Cerebellum (tissue), 4 donors: ENCODE measurements at places on chromosomes 2 and 18.

GRCh38 chr18:62566199-62566598, 43.4 kb downstream of the ZCCHC2 start:
- no peak for DNase-seq

GRCh38 chr18:31554776-31555175, 36.9 kb upstream of the TTR start:
- no peak for DNase-seq

GRCh38 chr2:26522751-26523171, 44.8 kb upstream of the OTOF start:
- DNase-seq: no peak

DNA sequence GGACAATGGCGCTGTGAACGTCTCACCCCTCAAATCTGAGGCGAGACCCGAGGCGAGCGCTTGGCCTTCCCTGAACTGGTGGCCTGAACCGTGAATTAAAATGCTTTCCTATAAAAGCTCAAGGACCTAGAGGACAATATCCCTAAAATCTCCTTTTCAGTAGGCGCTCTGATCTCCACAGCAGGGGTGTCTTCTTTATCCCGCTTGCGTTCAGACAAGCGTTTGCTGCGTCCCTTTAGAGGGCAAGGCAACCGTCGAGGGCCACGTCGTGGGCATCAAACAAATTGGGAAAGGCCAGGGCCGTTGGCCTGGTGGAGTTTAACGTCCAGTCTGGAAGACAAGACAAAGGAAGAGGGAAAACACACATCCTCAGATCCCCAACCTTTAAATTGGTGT, 1.3 kb upstream of the RAX start:
- no peak for DNase-seq

DNA sequence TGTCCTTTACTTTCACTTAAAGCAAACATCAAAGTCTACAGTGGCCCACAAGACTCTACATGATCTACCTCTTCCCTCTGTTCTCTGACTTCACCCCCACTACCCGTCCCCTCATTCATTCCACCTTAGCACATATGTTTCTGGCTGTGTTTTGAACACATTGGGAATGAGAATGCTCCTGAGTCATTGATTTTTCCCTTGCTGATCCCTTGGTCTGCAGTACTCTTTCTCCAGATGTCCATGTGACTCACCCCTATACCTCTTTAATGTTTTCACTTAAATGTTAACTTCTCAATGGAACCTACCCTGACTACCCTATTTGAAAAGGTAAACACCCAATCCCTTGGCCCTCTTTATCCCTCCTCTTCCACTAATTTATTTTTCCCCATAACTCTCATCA, 30.7 kb upstream of the FRZB start:
- DNase-seq: no peak

- no peak for DNase-seq
Measured at GRCh38 chr2:132517386-132517785, 100.8 kb downstream of the GPR39 start.

GRCh38 chr2:129923265-129924091, 56.0 kb upstream of the RAB6C start:
- peak; percentile 33 for DNase-seq

DNA sequence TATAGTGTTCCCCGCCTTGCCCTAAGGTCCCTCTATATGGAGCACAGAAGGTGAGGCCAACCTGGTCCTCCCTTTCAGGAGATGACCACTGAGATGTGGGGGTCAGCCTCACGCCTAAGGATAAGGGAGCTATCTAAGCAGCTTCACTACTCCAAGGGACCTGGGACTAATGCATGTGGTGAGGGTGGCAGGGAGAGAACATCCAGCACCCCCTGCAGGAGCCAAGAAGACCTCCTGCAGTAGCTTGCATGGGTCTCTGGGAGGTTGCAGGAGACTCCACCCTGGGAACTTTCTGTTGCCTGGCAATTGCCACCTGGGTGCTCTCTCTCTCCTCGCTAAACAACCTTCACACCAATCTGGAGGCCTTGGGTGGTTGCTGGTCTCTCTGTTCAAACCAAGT, 93.0 kb upstream of the KLHL29 start:
- DNase-seq: no peak

DNA sequence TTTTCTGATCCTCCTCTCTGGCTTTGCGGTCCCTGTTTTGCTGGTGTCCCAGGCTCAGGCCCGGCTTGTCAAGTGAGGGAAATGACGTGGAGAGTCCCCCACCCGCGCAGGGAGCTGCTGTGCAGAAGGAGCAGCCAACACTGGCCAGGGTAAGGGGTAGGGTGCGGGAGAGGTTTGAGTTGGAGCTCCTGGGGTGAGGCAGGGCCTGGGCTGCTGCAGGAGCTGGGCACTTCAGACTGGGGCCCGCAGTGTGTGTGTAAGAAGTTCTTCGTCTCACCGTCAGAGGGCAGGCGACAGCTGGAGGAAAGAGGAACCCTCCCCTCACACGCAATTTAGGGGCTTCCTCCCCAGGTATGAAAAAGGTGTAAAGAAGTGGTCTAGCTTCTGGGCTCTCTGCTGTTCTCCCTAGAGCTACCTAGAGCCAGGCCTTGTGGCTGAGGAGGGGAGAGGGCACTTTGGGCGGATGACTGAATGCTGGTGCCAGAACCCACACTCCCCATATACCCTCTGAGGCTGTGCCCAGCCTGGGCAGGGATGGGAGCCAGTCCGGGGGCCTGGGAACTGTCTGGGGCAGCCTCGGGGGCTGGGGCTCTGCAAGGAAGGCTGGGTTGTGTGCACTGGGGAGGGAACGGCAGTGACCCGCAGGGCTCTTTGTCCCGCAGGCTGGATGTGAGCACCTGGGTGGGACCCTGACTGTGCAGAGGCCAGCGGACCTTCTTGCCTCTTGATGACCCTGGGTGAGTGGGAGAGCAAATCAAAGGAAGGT, 11.8 kb downstream of the CELF4 start:
- no peak for DNase-seq

DNA sequence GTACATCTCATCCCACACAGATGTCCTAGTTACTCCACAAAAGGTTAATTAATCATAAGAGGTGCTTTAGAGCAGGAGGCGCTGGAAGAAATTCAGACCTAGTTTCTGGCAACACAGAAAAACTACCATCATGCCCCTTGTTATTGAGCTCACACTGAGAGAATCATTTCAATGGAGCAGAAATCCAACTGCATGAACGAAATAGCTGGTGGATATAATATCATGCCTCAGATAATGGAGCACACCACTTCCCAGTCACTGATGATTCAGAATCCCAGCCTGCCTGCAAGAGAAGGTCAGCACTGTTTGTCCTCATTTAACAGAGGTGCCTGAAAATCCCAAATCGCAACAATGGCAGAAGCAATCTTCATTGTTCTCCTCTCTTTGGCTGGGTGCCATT, 125.8 kb upstream of the CREB1 start:
- no peak for DNase-seq

GRCh38 chr18:78448106-78448505, 531.5 kb upstream of the SALL3 start:
- DNase-seq: no peak

GRCh38 chr2:20595439-20596192, 55.3 kb downstream of the HS1BP3 start:
- DNase-seq: no peak

- no peak for DNase-seq
Measured at GRCh38 chr2:66301022-66301766, 133.7 kb upstream of the MEIS1 start.

- DNase-seq: no peak
Measured at GRCh38 chr18:79768745-79769144, 29.0 kb upstream of the KCNG2 start.

DNA sequence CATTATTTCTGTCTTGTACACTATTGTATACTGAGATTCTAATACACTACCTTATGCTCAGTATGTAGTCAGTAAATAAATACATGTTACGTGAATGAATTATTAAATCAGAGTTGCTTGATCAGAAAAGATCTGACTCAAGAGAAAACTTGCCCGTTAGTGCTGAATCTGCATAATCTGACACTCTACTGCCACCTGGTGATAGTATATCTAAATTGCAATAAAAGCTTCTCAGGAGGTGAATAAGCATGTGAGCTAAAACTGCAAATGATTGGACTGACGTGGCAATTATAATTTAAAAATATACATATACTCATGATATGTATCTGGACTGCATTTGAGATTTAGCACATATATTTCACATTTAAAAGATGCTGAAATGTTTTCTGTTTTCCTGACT, 70.4 kb downstream of the KIAA1328 start:
- DNase-seq: no peak

GRCh38 chr2:165593081-165593480, 123.6 kb downstream of the CSRNP3 start:
- DNase-seq: no peak

- no peak for DNase-seq
Measured at GRCh38 chr2:10252661-10253060, 50.0 kb upstream of the HPCAL1 start.

- no peak for DNase-seq
Measured at GRCh38 chr2:63436488-63436887, 151.8 kb downstream of the WDPCP start.

GRCh38 chr2:196563876-196564275, 75.6 kb upstream of the CCDC150 start:
- DNase-seq: no peak

DNA sequence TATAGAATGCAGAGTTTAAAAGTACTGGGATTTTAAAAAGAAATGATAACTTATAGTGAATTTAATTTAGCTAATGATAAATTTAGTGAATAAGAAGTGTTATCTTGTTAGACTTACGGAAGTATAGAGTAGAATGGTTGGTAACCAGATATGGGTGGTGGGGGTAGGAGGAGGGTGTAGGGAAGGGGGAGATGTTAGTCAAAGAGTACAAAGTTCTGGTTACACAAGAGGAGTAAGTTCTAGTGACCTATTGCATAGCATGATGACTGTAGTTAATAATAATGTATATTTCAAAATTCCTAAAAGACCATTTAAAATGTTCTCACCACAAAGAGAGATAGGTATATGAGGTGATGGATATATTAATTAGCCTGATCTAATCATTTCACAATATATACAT, 184.8 kb upstream of the STON1 start:
- no peak for DNase-seq

GRCh38 chr2:99545066-99545465, 55.2 kb upstream of the REV1 start:
- no peak for DNase-seq

DNA sequence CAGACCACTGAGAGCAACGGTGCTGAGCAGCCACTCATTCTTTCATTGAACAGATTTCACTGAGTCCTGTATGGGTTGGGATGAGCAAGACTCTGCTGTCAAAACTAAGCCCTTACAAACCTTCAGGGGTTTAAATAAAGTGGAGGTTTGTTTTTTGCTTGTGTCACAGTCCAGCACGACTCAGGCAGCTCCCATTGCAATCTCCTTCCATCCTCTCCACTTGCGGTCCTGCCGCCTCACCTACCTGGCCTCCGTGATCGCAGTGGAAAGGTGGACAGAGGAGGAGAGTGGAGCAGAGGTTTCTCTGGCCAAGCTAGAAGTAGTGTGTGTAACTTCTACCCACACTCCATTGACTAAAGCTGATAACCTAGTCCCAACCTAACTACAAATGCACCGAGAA, 332.2 kb downstream of the ZNF516 start:
- no peak for DNase-seq

DNA sequence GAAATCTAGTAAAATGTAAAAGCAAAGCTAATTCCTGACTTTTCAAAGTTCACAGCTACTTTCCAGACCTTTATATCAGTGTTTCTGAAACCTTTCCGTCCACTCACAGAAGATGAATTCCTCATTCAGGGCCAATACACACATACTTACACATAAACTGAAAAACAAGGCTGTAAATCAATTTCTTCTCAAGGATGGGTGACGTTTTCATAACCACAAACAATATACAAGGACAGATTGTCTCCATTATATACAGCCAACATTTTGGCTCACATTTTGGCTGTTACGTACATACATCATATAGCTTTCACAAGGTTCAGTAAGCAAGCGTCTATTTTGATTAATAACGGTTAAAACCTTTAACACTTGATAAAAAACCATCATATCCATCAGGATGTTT, 1.4 kb downstream of the RPRD1A start:
- DNase-seq: no peak

GRCh38 chr18:54260396-54261072, 8.8 kb upstream of the POLI start:
- no peak for DNase-seq

GRCh38 chr2:148978026-148978685, 60.3 kb upstream of the LYPD6B start:
- peak; percentile 81 for DNase-seq

- no peak for DNase-seq
Measured at GRCh38 chr2:9914384-9915065, 37.0 kb upstream of the GRHL1 start.

- DNase-seq: no peak
Measured at GRCh38 chr2:235575904-235576303, 82.1 kb downstream of the AGAP1 start.

GRCh38 chr2:153488072-153488471, 9.5 kb upstream of the RPRM start:
- no peak for DNase-seq

DNA sequence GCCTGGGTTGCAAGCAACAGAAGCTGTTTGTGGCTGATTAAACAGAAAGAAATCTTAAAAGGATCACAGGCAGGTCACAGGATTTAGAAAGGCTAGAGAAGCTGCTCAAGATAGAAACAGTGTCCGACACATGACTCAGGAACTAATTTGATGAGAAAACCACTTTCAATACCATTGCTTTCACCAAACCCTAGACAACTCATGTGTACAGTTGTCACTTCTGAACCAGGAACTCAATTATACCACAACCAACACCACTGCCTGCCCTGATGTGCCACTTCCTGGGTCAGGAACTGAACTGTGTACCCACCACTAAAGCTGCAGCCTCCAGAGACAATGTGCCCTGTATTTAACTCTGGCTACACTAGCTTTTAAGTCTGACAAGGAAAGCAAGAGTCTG, 56.0 kb downstream of the TMEM247 start:
- DNase-seq: no peak

- no peak for DNase-seq
Measured at GRCh38 chr18:35697869-35698268, 116.3 kb downstream of the GALNT1 start.

DNA sequence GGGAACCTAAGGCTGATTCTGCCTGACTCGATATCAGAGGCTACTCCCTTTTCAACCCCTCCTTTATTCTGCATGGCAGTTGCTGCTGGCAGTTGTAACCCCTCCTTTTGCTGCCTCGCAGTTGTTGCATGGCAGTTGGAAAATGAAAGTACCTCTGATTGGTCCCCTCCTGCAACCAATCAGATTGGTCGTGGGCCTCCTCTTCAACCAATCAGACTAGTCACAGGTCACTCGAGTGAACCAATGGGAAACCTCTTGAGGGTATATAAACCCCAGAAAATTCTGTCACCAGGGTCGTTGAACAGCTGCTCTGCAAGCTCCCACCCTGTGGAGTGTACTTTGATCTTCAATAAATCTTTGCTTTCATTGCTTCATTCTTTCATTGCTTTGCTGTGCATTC, 294.3 kb upstream of the SLC8A1 start:
- DNase-seq: no peak
